ENCODE measurements at places on chromosomes 6 and 20. TPM values are rescaled to one million over a fixed set of nuclear protein-coding genes. Genes with fewer than 3 reads are reported as not detected.

Gene LGSN
- not detected for total RNA-seq

Gene CTAGE9
- total RNA-seq: not detected

Gene SAMD3
- total RNA-seq: 2.5 TPM

DNA sequence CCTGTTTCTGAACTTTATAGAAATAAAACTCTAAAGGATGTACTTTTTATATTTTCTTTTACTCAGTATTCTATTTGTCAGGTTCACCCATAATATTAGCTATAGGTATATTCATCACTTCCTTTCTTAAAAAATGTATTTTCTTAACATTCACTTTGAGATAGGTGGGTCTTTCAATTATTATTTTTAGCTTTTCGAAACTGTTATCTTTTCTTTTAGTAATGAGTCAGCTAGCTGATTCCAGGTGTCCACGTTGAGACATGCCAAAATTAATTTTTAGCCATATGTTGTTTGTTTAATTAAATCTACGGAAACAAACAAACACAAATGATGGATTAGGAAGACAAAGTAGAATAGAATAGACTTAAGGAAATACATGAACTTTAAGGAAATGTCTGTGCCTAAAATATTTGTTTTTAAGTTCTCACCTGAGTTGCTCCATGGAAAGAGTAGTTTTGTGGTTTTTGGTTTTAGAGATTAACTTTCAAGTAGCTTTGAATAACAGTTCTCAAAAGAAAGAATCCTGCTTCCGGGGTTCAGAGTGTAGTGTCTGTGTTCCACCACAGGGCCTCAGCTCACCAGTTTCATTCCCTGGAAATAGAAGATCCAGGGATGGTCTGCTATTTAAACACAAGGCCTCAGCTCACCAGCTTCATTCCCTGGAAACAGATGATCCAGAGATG is 435.0 kb downstream of the HAO1 start:
- no peak overlapping the region for H3K4me3 ChIP-seq
- H3K27ac ChIP-seq: no peak overlapping the region
- H3K4me1 ChIP-seq: no peaks in the 10 kb centered on the region
- no peaks in the 10 kb centered on the region for H3K27me3 ChIP-seq
- H3K36me3 ChIP-seq: no peaks in the 10 kb centered on the region
- no peak for DNase-seq

DNA sequence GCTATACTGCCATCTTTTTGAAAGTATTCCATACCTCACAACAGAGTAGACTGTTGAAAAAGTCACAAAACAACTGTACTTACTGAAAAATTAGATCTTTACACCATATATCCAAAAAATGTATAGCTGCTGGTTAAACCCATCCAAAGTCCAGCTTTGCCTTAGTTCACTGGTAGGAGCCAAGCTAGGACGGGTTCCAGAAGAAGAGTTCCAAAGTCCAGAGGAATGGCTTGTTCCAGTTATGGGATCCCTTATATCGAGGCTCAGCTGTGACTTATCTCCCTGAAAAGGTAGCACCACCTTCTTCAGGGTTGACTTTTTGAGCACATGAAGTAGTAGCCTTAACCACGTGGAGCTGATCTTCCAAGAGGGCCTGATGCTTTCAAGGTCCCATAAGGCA is 236.3 kb upstream of the FLRT3 start:
- H3K27ac ChIP-seq: no peak overlapping the region
- no peaks in the 10 kb centered on the region for H3K27me3 ChIP-seq
- H3K4me1 ChIP-seq: no peaks in the 10 kb centered on the region
- no peak for DNase-seq

GRCh38 chr6:101876431-101876830 is 482.9 kb downstream of the GRIK2 start:
- no peaks in the 10 kb centered on the region for H3K4me1 ChIP-seq
- no peak overlapping the region for H3K4me3 ChIP-seq
- no peaks in the 10 kb centered on the region for H3K27me3 ChIP-seq
- no peaks in the 10 kb centered on the region for H3K36me3 ChIP-seq
- no peak overlapping the region for H3K27ac ChIP-seq

DNA sequence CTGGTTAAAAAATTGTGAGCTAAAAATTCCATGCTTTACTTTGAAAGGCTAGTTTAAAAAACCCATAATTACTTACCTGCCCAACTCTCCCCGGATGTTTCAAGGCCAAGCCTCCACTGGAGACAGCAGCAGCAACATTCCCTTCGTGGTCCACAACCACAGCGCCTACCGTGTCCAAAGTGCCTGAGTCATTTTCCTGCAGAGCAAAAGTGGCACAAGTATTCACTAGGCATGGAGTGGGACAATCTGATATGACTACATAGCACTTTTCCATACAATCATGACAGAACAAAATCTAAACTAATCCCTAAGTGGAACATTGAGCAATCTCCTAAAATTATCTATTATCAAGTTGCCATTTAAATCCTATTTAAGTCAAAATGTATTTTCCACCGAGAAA is 104.8 kb downstream of the TASP1 start:
- H3K36me3 ChIP-seq: no peaks in the 10 kb centered on the region
- no peaks in the 10 kb centered on the region for H3K4me1 ChIP-seq
- no peak overlapping the region for H3K4me3 ChIP-seq

DNA sequence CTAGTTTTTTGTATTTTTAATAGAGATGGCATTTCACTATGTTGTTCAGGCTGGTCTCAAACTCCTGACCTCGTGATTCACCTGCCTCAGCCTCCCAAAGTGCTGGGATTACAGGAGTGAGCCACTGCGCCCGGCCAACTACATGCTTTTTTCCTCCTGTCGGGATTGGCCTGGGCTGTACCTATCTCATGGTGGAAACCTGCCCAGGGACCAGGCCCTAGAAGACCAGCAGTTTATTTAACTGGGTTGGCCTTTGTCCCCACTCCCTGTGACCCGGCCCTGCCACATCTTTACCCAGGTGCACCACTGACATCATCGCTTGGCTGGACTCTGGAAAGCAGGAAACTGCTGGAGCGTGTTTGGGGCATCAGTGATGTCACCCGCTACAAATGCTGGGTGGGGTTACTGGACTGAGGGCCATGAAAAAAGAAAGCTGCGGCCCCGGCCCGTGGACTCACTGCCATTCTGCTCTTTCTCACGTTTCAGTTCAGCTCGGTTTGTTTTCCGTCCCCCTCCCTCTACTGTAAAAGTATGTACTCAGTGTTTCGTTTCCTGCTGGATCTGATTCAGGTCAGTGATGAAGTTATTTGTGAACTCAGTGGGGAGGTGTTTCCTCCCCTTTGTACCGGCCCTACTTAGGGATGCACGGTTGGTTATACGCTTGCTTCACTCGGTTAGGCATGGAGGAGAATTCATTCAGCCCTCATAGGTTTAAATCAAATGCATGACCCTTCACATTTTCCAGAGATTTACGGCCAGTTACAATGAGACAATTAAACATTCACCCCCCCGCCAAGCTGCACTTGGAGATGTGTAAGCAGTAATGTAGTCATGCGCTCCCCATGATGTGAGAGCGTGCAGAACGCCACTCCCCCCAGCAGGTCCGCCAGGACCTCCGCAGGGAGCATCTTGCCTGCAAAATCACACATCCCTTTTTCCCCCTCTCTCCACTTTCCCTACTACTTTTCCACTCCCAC is 179.3 kb downstream of the MTHFD1L start:
- H3K27ac ChIP-seq: no peak overlapping the region
- H3K27me3 ChIP-seq: no peaks in the 10 kb centered on the region
- H3K36me3 ChIP-seq: peaks cover 47% of the 10 kb centered on the region
- DNase-seq: no peak

DNA sequence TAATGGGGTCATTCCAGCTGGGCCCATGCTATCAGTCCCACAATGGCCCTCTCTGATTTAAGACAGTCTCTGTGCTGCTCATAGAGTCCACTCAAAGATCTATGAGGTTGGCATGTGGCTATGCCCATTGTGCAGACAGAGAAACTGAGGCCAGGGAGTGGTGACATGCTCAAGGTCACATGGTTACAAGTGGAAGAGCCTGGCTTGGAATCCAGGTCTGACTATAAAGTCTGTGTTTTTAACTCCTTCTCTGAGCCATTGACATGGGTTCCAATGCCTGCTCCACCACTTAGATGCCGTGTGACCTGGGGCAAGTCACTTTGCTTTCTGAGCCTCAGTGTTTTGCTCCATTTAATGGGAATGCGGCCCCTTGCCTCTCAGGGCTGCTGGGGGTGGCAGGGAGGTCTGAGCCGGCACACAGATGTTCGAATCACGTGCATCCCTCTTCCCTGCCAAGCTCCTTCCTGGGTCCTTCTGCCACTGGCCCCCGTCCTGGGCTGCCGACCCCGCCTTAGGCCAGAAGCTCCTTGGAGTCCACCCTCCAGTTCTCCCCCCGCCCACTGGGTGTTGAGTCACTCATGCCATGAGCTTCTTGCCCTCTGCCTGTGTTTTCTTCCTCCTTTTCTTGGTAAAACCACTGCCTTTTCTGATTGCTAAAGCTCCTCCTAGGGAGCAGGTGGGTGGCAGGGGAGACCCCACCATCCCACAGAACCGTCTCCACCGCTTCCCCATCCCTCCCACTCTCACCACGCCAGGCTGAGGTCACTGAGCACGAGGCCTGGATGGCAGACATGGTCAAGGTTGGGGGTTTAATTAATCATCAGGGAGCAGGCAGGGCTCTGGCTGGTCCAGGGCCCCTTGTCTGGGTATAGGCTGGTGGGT is 35.7 kb downstream of the CEBPB start:
- no peaks in the 10 kb centered on the region for H3K36me3 ChIP-seq
- H3K27me3 ChIP-seq: no peaks in the 10 kb centered on the region
- H3K27ac ChIP-seq: peak overlapping the region; percentile 79
- no peak overlapping the region for H3K4me3 ChIP-seq
- peaks cover 29% of the 10 kb centered on the region for H3K4me1 ChIP-seq
- DNase-seq: peak; percentile 62

- DNase-seq: no peak
- H3K27me3 ChIP-seq: no peaks in the 10 kb centered on the region
- H3K36me3 ChIP-seq: no peaks in the 10 kb centered on the region
- H3K27ac ChIP-seq: peak overlapping the region; percentile 21
Measured at GRCh38 chr6:167094436-167094819, 28.5 kb upstream of the CCR6 start.

GRCh38 chr6:157034436-157035230 is 257.5 kb downstream of the ARID1B start:
- no peak for DNase-seq
- H3K36me3 ChIP-seq: peaks cover 2% of the 10 kb centered on the region
- H3K4me1 ChIP-seq: peaks cover 14% of the 10 kb centered on the region
- H3K4me3 ChIP-seq: peak overlapping the region; percentile 72
- H3K27ac ChIP-seq: no peak overlapping the region

DNA sequence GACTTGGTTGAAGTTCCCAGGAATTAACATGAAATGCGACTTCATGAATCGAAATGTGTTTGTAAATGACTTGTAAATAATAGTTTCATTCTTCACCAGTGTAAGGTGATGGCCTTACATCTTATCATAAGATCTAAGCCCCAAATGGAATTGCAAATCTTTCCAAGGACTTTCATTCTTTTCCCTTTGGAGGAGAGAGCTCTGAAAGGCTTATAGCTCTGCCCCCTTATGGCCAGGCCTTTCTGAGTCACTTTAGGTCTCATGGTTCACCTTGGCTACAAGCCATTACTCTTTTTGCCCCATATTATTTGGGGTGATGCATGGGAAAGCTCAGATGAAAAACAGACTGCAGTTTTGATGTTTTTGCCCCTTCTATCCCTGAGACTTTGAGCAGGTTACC is 209.1 kb upstream of the BMP2 start:
- H3K4me3 ChIP-seq: no peak overlapping the region
- H3K36me3 ChIP-seq: no peaks in the 10 kb centered on the region
- H3K27ac ChIP-seq: no peak overlapping the region

Measured in activated CD4-positive, alpha-beta T cell treated with anti-CD3 and anti-CD28 coated beads, Interleukin-2, amount 10 ng/mL, durations not matched to agents 24 days and 14 days (primary cell).